NK-92 treated with Interleukin-12 subunit alpha and Interleukin-12 subunit beta, amount 100 ng/mL, for 24 hours (cell line): ENCODE measurements at places on chromosomes 11 and 22.

DNA sequence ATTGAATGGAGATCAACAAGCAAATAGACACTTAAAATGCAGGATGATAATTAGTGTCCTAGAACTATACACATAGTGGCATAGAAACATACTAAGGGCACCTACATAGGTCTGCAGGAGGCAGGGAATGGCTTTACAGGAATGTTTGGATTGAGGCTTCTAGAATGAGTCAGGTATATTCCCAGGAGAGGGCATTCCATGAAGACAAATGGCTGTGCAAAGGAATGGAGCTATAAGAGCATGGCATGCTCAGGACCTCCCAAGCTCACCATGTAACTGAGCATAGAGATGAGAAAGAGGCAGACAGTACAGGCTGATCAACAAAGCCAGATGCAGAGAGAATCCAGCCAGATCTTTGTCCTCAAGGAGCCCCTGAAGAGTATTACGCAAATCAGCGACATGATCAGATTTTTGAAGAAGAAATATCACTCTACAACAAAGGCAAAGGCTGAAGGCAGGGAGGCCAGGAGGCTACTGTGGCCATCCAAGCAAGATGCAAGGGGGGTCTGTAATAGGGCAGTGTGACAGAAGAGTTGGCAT is 211.1 kb upstream of the MTNR1B start:
- no peak for DNase-seq

- no peak for DNase-seq
Measured at GRCh38 chr11:133441964-133442660, 90.2 kb downstream of the OPCML start.

- no peak for DNase-seq
Measured at GRCh38 chr11:115625502-115625901, 121.3 kb upstream of the CADM1 start.

DNA sequence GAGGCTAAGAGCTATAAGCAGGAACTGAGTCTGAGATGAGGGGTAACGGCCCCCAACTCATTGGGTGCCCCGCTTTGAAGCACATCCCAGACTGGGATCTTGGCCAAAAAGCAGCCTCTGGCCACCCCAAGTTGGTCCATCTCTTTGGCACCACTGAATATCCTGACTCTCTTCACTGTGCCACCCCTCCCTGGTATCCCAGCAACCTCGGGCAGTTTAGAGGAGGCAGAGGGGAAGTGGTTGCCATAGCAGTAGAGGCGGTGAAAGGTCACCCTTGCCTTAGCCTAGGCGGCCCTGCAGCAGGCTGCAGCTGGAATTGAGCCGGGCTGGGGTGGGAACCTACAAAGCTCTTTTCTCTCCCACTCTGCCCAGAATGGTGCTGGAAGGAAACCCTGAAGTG is 1.1 kb downstream of the PELI3 start:
- no peak for DNase-seq

- no peak for DNase-seq
Measured at GRCh38 chr11:65423516-65424204, 1.1 kb downstream of the NEAT1 start.

DNA sequence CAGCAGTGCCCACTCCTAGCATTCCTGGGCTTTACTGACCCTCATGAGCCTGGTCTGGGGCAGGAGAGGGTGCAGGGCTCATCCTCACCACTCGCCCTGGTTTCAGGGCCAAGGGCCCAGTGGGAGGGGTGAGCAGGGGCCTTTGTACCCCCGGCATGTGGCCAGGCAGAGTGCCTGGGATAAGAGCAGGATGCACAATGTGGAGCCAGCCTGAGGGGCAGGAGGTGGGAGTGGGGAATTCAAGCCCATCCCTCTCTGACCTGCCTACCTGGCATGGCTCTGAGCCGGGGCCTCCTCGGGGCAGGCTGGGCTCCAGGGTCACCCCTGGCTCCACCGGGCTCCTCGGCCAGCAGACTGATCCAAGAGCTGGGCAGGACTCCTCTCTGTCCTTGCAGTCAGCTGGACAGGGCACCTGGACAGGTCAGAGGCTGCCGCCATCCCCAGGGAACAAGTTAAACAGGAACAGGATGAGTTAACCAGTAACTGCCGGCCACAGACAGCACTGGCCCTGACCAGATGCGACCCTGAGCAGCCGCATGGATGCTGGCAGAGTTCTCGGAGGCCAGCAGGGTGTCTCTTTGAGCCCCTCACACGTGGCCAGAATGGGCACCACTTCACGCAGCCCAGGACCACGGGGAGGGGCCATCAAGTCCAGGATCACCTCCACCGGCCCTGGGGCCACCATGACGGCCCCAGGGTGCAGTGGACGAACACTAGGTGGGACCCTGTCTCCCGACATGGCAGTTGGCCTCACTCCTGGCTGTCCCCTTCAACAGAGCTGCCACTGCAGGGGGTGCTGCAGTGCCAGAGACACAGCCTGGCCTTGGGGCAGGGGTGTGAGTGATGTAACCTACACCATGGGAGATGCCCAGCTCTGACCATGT is 5.0 kb downstream of the SIGIRR start:
- no peak for DNase-seq

- no peak for DNase-seq
Measured at GRCh38 chr11:88404932-88405710, 67.6 kb upstream of the CTSC start.

DNA sequence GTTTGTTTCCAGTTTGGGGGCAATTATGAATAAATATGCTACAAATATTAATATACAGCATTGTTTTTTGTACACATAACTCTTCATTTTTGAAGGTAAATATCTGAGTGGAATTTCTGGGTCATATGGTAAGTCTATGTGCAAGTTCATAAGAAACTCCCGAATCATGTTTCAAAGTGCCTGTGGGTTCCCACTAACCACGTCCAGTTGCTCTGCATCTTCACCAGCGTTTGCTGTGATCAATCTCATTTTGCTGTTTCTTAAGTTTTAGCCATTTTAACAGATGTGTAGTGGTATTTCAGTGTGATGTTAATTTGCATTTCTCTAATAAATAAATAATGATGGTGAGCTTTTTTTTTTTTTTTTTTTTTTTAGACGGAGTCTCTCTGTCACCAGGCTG is 14.2 kb upstream of the CSRP3 start:
- no peak for DNase-seq
